ENCODE measurements at places on chromosomes 13 and 19.

DNA sequence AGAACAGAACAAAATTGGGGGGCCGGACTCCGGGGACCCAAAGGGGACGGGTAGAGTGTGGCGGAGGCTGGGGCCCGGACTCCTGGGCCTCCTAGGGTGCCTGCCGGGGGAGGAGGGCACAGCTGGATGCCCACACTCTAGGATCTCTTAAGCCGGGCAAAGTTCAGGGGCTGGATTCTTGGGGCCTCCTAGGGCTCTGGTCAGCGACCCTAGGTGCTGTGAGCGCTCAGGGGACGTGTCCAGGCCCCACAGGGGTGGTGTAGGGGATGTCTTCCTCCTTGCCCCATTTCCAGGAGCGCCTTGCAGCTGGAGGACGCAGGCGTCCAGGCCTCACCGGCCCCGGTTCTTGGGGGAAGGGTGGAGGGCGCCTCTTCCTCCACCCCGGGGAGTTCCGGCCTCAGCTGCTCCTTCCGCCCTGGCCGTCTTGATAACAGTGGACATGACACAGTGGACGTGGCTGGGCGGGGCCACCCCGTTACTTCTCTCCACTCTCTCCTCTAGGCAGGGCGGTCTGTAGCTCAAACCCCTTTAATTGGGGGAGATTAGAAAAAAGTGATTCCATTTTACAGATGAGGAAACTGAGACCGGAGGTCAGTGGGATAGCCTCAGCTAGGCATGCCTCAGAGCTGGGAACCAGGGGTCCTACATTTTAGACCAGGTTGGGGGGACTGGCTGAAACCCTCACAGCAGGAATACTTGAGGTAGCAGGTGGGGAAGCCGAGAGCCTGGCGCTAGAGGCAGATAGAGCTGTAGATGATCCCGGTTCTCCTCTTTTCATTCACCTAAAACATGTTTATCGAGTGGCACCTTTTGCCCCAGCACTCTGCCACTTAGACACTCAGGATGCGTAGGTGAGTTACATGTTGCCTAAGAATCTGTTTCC lies 705 bp downstream of the STXBP2 start:
- DNase-seq: no peak

GRCh38 chr19:39941151-39941550 lies 6.7 kb upstream of the FCGBP start:
- DNase-seq: no peak

DNA sequence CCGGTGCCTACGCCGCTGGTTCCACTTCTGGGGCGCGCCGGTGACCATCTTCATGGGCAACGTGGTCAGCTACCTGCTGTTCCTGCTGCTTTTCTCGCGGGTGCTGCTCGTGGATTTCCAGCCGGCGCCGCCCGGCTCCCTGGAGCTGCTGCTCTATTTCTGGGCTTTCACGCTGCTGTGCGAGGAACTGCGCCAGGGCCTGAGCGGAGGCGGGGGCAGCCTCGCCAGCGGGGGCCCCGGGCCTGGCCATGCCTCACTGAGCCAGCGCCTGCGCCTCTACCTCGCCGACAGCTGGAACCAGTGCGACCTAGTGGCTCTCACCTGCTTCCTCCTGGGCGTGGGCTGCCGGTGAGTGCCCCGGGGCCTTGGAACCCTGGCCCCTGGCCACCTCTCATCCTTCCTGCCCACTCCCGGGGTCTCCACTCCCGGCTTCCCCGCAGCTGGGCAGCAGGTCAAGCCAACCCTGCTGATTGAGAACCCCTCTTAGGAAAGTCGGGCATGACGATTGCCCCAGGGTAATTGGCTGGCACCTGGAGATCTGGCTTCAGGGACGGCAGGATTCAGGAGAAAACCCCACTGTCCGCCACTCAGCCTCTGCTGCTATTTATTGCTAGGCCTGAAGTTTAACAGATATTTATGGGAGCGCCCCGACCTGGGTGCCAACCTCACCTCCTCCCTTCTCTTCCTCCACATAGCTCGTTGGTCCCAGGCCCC lies 39.1 kb downstream of the TRPM4 start:
- DNase-seq: no peak

GRCh38 chr19:11506101-11506555 lies 489 bp upstream of the ZNF653 start:
- no peak for DNase-seq

DNA sequence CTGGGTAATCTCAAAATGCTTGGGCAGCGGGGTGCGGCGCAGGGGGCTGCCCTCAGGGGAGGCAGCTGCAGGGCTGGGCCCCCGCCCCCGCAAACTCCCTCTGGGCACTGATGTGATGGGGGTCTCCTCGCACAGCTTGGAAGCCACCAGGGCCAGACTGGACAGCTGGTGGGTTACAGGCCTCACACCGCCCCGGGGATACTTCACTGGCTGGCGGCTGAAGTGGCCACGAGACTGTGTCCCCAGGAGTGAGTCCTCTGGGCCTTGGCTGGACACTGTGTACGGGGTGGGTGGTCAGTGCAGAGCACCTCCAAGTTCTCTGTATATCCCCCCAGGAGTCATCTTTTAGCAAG lies 2.0 kb upstream of the LPAR2 start:
- no peak for DNase-seq

DNA sequence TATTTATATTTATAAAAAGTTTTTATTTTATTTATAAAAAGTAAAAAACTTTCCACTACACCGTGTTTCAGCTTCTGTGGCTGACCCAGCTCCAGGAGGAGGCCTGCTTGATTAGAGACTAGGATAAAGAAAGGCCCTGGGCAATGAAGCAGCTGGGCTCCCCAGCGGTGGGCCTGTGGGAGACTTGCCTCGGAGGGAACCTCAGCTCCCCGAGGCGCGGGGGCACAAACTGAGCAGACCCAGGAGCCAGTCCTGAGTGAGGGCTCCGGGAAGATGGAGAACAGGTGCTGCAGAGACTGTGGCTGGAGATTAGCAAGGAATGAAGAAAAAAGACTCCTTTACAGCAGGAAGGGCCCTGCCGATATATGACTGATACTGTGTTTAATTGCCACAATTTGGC lies 63.8 kb upstream of the GJB6 start:
- no peak for DNase-seq

GRCh38 chr19:40690050-40690692 lies at the start of gene NUMBL:
TSS of gene NUMBL (minus strand) at chr19:40690651. CDS start at chr19:40690483, 168 bp downstream.
- DNase-seq: no peak

- no peak for DNase-seq
Measured at GRCh38 chr13:69600811-69601210, 506.8 kb upstream of the ATXN8OS start.

DNA sequence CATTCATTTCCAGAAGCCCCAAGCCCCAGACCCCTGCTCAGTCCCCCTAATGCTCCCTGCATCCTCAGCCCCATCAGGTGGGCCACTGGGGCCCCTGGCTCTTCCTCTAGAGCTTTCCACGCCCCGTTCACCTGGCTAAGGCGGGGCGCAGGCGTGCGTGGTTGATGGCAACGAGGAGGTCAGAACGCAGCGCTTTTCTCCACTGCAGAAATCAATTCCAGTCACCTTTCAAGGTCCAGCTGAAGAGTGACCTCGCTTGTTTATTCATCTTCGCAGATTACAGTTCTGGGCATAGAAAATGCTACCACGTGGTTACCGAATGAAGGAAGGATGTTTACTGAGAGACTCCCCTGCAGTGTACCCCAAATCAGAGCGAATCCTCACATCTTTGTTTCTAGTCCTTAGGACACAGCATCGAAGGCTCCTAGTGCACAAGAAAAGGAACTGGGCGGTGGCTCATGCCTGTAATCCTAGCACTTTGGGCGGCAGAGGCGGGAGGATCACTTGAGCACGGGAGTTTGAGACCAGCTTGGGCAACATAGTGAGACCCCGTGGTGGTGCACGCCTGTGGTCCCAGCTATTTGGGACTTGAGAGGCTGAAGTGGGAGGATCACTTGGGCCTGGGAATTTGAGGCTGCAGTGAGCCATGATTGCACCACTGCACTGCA lies 828 bp upstream of the PBX4 start:
- DNase-seq: no peak

GRCh38 chr19:1856698-1857603 lies 6.4 kb downstream of the KLF16 start:
- DNase-seq: peak; percentile 52

DNA sequence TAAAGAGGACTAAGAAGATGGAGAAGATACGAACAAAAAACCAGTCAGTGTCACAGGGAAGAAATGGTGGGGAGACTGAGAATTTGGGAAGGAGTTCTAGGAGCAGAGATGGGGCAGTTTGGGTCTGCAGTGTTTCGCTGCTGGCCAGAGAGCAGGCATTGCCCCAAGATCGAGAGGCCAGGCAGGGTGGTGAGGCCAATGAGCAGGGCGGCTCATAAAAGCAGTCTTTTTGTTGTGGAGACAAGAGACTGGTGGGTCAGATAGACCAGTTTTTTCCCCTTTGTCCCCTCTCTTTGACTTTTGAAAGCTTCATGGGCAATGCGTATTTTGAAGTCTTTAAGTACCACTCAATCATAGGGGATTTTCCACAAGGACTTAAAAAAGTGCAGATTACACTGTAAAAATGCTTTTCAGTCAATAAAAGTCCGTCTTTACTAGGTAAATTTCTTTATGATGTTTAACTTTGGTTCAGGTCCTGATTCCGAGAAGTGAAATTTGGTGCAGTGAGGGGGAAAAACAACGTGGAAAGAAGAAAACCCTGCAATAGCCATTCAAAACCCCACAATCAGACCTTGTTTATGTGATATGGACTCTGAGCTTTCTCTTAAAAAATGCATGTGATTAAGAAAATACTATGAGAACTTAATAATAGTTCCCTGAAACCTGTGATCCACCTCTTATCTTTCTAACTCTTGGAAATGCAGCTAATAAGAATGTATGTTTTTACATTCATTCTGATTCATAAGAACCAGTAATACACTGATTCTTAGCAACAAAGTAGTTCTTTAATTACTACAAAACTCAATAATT lies 338.9 kb downstream of the KLF5 start:
- DNase-seq: no peak

DNA sequence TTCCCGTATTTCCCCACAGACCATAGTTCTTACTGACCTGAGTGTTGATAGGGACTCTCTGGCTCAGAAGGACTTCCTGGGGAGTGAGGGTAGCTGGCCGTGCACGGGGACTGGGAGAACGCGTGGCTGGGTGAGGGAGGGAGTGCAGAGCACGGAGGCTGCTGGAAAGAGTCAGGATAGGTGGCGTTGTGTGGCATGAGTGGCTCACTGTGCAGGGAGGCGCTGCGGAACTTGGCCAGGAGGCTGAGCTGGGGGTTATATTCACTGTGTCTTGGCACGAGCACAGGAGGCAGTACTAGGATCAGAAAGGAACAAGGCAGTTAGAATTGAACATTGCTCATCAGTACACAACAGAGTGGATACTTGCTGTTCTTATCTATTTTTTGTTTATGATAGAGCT lies 47.4 kb downstream of the SMAD9 start:
- DNase-seq: no peak

DNA sequence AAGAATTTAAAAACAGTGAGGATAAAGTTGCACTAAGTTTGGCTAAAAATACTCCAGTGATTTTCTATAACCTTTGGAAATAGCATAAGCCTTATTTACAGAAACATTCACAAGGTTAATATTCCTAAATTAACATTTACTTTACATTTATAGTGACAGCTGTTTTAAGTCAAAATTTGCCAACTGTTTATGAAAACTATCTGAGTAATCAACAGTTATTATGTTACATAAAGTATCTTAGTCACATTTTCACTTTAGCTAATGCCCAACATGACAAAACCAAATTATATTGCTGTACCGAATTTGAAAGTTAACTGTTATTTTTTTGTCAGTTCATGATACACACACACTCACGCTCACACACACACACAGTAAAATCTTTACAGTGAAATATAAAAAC lies 1.2 kb downstream of the TNFRSF19 start:
- no peak for DNase-seq

DNA sequence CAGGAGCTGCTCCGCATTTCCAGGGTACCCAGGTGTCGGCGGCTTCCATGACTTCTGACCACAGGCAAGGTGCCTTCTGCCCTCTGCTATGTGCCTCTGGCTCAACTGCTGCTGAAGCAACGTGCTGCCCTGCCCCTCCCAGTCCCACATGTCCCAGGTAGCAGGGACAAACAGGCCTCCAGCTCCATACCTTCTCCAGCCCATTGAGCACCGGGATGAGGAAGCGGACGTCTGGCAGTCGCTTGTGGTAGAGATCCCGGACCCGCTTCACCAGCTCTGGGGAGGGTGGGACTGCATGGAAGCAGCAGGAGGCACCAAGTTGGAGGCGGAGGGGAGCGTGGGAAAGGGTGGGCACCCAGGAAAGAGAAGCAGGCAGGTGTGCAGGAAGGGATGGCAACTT lies 8.1 kb upstream of the RSPH6A start:
- DNase-seq: no peak

GRCh38 chr13:69389899-69390298 lies 717.7 kb upstream of the ATXN8OS start:
- DNase-seq: no peak

GRCh38 chr13:50942630-50943311 lies 33.2 kb downstream of the RNASEH2B start:
- DNase-seq: no peak

- no peak for DNase-seq
Measured at GRCh38 chr19:27909185-27909840, 1303.6 kb downstream of the UQCRFS1 start.

DNA sequence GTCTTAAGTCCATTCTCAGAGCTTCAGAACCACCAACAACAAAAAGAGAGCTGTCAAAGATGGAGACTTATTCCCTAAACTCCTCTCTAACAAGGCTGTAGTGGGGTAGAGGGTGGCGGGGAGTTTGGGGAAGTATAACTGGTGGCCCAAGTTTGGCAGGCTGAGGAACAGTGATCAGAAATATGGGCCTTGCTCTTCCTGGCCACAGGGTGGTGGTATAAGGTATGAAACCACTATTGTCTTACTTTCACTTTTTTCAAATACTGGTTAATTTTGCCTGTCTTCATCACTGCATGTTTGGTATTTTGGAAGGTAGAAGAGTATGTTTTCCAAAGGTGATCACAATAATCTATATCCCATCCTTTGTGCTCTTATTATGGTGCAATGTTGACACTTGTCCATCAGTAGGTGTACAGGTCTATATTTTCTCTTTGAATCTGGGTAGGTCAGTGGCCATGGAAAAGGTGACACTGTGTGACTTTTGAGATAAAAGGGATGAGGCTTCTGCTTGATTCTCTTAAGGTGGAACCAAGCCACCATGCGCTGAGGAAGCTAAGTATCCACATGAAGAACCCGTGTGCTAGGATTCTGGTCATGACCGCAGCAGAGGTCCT lies 23.2 kb upstream of the GPC5 start:
- DNase-seq: no peak

DNA sequence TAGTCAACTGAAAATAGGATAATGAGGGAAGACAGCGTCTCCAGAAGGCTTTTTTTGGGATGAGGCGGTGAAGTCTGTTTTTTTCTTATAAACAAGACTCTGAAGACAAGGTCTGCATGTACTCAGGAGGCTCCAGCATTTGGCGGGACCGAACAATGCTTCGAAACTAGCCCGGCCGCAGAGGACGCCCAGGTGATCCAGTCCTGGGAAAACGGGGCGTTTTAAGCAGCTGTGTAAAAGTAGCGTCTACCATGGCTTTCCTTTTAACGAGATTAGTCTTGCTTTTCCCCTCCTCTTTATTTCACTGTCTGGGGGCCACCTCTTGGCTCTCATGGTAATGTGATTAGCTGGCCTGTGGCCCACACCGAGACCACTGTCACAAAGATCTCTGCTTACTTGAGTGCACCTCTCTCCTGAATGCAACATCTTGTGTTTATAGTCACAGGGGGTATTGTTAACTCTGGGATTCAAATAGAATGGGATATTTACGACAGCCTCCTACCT lies 29.4 kb upstream of the GTF3A start:
- no peak for DNase-seq

GRCh38 chr19:29831041-29831548 lies 19.3 kb downstream of the CCNE1 start:
- no peak for DNase-seq

GRCh38 chr13:98143601-98144026 lies 720 bp downstream of the FARP1 start:
- no peak for DNase-seq

GRCh38 chr19:24071078-24071477 lies 15.9 kb upstream of the ZNF254 start:
- DNase-seq: no peak

Data from bone marrow (tissue), 2 donors.